ENCODE measurements at places on chromosomes 2 and 18. TPM values are rescaled to one million over a fixed set of nuclear protein-coding genes. Genes with fewer than 3 reads are reported as not detected.

The IFIH1 gene
- 2.6 TPM for total RNA-seq

The RNF152 gene
- total RNA-seq: 0.51 TPM

The SEMA4F gene
- total RNA-seq: 11.3 TPM

The LDLRAD4 gene
- not detected for total RNA-seq

The FER1L5 gene
- total RNA-seq: not detected

The ATP8B1 gene
- 5.6 TPM for total RNA-seq

The MAIP1 gene
- total RNA-seq: 23.2 TPM

The PTPRN gene
- total RNA-seq: 1.5 TPM

The BBS5 gene
- 7.2 TPM for total RNA-seq

The CFAP65 gene
- total RNA-seq: not detected

The FOXI3 gene
- not detected for total RNA-seq

The GMCL1 gene
- total RNA-seq: 9.1 TPM

The DSEL gene
- 164 TPM for total RNA-seq

The ZAP70 gene
- total RNA-seq: not detected

The LRATD1 gene
- 0.57 TPM for total RNA-seq

The AGXT gene
- not detected for total RNA-seq

The POTEJ gene
- total RNA-seq: not detected

The YIPF4 gene
- total RNA-seq: 27.6 TPM

The SP5 gene
- total RNA-seq: 0.13 TPM

The SLC30A3 gene
- total RNA-seq: not detected

The NPHP1 gene
- total RNA-seq: 4.8 TPM

The KIF5C gene
- 0.32 TPM for total RNA-seq

The NPPC gene
- not detected for total RNA-seq

The FAM168B gene
- total RNA-seq: 124 TPM

The OST4 gene
- total RNA-seq: 325 TPM

The CCDC121 gene
- 2.2 TPM for total RNA-seq

The IL36G gene
- not detected for total RNA-seq

The ATF2 gene
- 35.5 TPM for total RNA-seq

The LRRTM4 gene
- total RNA-seq: not detected

The TCF23 gene
- total RNA-seq: not detected

The PID1 gene
- 32.3 TPM for total RNA-seq

The IL36RN gene
- not detected for total RNA-seq

The IL1F10 gene
- total RNA-seq: not detected

The EIF5B gene
- 13.7 TPM for total RNA-seq

The DYNAP gene
- not detected for total RNA-seq

The TET3 gene
- 3.7 TPM for total RNA-seq

The GATA6 gene
- not detected for total RNA-seq

The HAAO gene
- total RNA-seq: not detected

The CYP26B1 gene
- total RNA-seq: 2.1 TPM

The PLEK gene
- total RNA-seq: not detected

The SLC38A11 gene
- not detected for total RNA-seq

The FRZB gene
- 1.1 TPM for total RNA-seq

The CCDC150 gene
- total RNA-seq: 11.3 TPM

The PKP4 gene
- 18.9 TPM for total RNA-seq

The AGAP1 gene
- total RNA-seq: 14.8 TPM

The BCL2 gene
- 2.5 TPM for total RNA-seq
